ENCODE measurements at places on chromosomes 2 and 18.
A peak's percentile ranks its signal among the peaks of the same experiment; 100 is the strongest.

DNA sequence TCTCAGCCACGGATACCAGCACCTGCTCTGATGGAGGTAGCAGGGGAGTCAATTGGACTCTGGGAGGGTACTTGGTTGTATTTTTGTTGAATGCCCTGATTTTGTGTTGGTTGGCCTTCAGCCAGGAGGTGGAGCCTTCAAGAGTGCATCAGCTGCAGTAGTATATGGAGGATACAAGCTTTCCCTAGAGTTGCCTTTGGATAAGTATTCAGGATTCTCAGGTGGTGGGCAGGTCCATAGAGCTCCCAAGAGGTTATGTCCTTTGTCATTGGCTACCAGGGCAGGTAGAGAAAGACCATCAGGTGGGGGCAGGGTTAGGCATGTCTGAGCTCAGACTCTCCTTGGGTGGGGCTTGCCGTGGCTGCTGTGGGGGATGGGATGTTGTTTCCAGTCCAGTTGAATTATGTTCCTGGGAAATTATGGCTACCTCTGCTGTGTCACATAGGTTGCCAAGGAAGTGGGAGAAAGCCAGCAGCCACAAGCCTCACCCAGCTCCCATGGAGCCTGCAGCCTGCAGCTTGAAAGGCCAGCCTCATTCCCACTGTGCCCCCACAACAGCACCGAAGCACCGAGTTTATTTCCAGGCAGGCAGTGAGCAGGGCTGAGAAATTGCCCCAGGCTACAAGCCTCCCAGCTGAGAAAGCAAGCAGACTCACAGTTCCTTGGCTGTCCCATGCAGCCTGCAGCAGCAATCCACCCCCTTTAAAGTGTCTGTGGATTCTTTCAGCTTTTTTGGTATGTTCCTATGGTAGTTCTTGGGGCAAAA, 38.6 kb upstream of the CHST9 start:
- peak; percentile 44 for DNase-seq

- DNase-seq: peak; percentile 19
These were observed 168.8 kb upstream of the VRK2 start for GRCh38 chr2:57877811-57878170.

DNA sequence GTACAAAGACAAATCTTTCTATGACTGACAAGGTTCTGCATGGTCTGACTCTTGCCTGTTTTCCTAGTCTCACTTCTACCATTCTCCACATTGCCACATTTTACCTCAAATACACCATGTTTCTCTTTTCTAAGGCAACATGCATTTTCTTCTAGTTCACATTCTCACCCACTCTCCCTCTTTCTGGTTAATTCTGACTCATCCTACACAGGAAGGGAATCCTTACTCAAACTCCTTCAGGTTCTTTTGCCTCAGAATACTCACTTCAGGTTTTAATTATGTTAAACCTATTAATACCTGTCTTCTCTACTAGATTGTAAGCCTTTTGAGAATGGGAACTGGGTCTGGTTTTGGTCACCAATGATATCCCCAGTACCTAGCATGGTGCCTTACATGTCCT, 47.2 kb downstream of the MAP2 start:
- DNase-seq: peak; percentile 76

GRCh38 chr2:127330753-127331152, 36.8 kb upstream of the ERCC3 start:
- no peak for DNase-seq

GRCh38 chr2:3443083-3443482, 63.6 kb downstream of the TRAPPC12 start:
- DNase-seq: no peak

Measured in bronchial epithelial cell (primary cell).